Jurkat, Clone E6-1 (cell line): ENCODE measurements at places on chromosomes 1 and 21.
A peak's percentile ranks its signal among the peaks of the same experiment; 100 is the strongest.

GRCh38 chr1:155085504-155086127 is 7.0 kb downstream of the EFNA3 start:
- no peak for DNase-seq

DNA sequence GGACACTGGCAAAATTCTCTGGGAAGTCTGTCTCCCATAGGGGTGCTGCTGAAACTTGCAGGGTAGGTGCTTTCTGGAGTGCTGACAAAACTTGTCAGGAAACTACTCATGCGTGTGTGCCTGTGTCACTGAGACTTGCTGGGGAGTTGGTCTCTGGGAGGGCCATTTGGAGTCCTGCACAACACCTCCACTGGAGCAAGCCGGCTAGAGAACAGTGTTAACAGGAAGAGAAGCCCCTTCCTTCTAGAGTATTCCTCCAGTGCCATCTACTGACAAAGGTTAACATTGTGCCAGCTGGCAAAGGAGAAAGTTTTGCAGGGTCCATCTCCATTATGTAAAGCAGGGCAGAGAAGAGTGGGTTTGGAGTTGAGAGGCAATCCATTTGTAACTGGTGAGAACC is 30.0 kb downstream of the ZMYM4 start:
- peak; percentile 32 for DNase-seq

GRCh38 chr1:215345766-215346165 is 221.3 kb upstream of the KCTD3 start:
- DNase-seq, result no peak

GRCh38 chr1:199983531-199983930 is 44.0 kb upstream of the NR5A2 start:
- no peak for DNase-seq

GRCh38 chr1:5424802-5425703 is 567.2 kb downstream of the NPHP4 start:
- no peak for DNase-seq

DNA sequence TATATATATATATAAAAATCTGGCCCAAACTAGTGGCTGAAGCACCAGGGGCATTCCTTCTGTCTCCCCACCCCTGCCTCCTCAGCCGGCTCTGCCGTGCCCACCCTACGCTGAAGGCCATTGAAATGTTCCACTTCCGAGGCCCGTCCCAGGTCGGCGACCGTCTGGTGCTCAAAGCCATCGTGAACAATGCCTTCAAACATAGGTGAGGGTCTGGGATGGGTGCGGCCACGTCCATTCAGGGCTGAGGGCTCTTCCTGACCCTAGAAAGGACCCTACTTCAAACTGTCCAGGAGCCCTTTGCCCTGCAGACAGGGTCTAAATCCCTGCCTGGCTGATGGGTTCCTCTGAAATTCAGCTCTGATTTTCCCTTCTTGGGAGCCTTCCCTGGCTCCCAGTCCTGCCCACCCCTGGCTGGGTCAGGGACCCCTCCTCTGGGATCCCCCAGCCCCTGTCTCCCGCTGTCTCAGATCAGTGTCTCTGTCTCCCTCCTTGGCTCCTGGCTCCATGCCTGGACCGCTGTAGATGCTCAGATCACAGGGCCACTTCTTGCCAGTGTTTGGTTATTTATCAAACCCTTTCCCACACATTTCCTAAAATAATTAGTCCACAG is 24.0 kb downstream of the FAM151A start:
- DNase-seq, result no peak

DNA sequence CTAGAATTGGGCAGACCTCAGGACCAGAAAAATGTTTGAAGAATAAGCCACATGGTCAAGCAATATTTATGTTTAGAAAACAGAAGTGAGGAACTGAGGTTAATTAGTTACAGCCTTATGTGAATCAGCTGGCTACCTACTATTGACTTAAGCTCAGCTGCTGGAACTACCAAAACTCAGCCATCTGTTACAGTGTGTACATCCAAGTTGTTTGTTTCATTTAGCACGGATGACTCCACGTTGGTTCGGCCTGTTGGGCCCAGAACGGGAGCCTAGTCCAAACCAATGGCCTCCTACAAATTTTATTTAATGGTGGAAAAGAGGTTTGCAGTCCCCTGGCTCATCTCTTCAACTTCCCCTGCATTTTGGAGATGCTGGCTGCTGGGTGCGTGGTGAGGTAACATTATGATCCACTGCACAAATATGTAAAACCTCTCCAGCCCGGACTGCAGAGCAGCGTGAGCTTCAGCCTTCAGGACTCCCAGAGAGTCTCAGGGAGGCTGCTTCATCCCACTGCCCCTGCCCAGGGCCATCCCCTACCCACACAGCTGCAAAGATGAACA is 143.4 kb downstream of the ZZZ3 start:
- no peak for DNase-seq

DNA sequence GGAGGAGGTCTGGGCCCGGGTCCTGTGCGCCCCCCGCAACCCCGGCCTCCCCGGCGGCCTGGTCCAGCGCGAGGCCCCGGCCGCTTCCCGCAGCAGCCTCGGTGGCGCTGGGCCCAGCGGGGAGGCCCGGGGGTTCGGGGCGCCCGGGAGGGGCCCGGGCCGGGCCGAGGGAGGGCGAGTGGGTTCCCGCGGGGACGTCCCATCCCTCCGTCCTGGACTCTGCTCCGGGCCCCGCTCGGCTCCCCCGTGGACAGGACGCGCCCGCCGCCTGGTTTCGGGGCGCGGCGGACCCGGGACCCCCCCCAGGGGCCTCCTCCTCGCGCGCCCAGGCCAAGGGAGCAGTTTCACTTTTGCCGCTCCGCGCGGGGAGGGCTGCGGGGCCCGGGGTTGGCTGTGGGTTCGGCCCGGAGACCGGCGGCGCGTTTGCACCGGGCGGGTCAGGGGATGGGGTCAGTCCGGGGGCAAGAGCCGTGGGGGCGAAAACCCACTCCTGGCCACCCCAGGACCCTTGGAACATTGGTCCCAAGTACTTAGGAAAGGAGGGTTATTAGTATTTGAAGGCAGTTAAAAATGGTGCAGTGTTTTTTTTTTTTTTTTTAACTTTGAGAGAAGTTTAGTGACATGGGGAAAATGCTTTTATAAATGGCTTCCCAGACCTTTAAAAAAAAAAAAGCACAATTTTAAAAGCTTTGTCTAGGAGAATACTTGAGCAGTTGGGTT is 677 bp downstream of the AGPAT3 start:
- DNase-seq, result no peak

- DNase-seq, result no peak
These were observed 42.7 kb downstream of the GRHL3 start for GRCh38 chr1:24361811-24362210.

DNA sequence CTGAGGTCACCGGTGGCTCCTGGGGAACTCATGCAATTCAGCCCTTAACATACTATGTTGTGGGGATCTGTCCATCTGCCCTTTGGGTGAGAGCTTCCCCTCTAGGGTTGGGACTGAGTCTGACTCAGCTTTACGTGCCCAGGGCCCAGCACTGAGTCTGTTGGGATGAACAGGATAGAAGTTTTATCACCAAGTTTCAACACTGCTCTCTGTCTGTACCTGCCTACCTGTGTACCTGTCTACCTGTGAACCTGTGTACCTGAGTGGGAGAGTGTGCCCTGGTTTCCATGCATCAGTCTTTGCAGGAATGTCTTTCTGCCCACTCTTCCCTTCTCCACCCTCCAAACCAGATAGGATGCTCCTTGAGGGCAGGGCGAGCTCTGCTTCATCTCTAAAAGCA is 90.6 kb upstream of the POU3F1 start:
- no peak for DNase-seq

DNA sequence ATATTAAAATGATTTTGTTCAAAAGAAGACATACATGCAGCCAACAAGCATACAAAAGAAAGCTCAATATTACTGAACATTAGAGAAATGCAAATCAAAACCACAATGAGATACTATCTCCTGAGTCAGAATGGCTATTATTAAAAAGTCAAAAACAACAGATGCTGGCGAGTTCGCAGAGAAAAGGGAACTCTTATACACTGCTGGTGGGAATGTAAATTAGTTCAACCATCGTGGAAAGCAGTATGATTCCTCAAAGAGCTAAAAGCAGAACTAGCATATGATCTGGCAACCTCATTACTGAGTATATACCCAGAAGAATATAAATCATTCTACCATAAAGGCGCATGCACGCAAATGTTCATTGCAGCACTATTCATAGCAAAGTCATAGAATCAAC is 126.0 kb upstream of the HMCN1 start:
- no peak for DNase-seq

DNA sequence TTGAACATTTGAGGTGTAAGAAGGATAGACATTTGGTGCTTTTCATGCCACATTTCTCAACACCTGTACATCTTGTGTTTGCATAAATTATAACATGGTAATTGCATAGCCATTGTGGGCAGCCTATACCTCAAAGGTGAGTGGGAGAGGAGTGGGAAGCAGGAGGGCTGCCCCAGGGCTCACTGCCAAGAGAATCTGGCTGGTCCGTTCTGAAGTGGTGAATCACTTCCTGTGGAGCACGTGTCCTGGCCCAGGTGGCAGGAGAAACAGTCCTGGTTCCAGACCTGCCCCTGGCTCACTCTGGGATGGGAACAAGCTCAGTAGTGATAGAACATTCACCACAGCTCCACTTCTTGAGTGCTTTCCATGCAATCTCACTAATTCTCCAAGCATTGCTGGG is 11.6 kb upstream of the OLFML2B start:
- peak; percentile 44 for DNase-seq

DNA sequence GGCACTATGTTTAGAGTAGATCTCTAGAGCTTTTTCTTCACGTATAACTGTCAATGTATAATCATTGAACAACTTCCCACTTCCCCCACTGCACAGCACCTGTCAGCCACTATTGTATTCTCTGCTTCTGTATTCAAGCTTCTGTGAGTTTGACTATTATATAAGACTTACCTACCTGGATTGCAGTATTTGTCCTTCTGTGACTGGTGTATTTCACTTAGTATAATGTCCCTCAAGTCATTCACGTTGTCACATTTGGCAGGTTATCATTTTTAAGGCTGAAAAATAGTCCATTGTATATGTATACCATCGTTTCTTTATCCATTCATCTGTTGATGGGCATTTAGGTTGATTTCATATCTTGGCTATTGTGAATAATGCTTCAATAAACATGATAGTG is 969.5 kb upstream of the B3GALT2 start:
- DNase-seq, result no peak

DNA sequence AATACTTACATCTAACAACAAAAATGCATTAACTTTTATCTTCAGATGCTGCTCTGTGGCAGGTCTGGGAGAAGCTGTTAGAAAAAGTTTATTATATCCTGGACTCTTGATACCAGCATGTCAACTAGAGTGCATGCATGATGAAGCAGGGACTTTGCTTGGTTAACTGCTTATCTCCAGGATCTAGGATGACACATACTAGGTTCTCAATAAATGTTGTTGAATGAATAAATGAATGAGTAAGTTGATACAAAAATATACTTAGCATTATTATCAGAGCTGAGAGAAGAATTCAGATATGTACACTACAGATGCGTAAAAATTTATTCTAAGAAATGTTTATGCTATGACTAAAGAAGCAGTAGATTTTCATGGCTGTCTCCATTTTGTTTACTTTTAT is 304.3 kb downstream of the LTN1 start:
- no peak for DNase-seq

DNA sequence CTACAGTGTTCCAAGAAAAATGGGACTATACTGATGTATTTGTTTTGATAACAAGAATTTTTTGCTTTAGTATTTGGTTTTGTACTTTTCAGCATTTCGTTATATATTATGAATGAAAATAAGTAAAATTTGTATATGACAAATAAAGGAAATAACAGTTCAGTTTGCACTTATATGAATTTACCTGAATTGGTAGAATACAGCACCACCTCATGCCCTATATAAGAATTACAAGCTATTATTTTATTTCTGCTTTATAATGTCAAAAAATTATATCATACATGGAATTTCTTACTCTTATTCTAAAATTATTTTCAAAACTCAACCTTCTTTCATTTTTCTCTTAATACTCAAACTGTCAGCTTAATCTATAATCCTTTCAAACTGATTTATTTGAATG is 14.6 kb downstream of the EFCAB7 start:
- peak; percentile 5 for DNase-seq

GRCh38 chr21:44564886-44565598 is 6.4 kb upstream of the KRTAP10-3 start:
- DNase-seq, result no peak

DNA sequence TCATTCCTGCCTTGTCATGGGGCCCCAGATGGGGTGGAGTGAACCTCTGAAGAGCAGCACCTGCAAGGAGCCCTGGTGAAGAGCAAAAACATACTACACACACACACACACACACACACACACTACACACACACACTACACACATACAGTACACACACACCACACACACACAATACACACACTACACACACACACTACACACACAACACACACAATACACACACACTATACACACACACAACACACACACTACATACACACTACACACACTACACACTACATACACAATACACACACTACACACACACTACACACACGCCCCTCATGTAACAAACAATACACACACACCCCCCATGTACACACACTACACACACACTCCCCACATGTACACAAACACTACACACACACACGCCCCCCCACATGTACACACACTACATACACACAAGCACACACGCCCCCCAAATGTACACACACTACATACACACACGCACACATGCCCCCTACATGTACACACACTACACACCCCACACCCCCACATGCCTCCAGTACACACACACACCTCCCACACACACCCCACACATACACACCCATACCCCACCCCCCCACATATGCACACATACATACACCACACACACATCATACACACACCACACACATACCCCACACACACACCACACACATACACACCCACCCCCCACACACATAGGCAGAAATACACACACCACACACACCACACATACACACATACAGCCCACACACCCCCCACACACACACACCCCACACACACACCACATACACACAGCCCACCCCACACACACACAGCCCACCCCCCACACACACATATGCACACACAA is 9.3 kb downstream of the SLC2A5 start:
- DNase-seq, result no peak

GRCh38 chr1:177023726-177024125 is 140.8 kb downstream of the ASTN1 start:
- DNase-seq, result no peak

DNA sequence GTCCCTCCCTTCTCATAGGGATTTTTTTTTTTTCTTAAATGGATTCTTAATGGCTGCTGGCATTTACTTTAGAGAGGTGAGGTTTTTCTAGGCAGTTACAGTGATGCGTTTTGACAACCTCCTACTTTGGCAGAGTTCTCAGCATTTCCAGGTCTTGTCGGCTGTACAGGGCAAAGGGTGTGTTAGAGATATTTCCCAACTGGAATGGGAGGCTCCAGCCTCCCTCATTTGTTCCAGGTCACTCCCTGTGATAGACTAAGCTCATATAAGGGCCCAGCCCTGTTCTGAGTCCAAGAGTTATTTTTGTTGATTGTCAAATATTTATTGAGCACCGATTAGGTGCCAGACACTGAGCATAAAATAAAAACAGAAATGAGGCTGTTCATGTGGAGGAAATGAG is 7.6 kb upstream of the XKR8 start:
- DNase-seq, result no peak

- peak; percentile 8 for DNase-seq
These were observed 57.4 kb downstream of the ZNF648 start for GRCh38 chr1:182003953-182004586.

GRCh38 chr1:111420377-111420776 is 7.2 kb downstream of the OVGP1 start:
- DNase-seq, result no peak
